ENCODE measurements at places on chromosomes 2 and 18.

DNA sequence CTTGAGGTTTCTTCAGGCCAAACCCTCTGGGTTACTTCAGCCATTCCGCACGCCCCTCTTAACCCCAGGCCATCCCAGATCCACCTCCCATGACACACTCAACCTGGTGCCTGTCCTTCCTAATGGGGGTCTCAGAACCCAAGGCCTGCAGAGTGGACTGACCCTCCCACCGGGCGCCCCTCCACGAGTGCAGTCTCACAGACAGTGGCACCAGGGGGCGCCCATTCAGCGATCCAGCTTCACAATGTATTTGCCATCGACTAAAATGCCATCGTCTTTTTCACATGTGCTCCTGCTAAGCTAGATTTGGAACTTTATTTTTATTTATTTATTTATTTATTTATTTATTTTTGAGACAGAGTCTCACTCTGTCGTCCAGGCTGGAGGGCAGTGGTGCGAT lies 38.5 kb downstream of the INPP5D start:
- DNase-seq: no peak

- DNase-seq: no peak
These were observed 8.7 kb downstream of the TMEM169 start for GRCh38 chr2:216090369-216090786.

DNA sequence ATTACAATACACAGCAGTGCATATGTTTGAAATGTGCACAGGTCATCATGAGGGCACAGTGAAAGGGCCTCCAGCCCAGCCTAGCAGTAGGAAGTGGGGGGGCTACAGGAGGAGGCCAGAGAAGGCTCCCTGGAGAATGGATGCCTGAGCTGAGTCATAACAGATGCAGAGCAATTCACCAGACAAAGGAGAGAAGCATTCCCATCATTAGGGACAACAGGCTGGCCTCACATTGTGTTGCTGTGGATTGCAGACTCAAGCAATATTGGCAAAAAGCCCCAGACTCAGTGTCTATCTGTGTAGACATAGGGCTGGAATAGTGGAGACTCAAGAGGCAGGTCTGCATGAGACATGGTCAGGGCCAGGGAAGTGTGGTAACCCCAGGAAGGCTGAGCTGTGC lies 329.9 kb downstream of the DLGAP1 start:
- DNase-seq: no peak

DNA sequence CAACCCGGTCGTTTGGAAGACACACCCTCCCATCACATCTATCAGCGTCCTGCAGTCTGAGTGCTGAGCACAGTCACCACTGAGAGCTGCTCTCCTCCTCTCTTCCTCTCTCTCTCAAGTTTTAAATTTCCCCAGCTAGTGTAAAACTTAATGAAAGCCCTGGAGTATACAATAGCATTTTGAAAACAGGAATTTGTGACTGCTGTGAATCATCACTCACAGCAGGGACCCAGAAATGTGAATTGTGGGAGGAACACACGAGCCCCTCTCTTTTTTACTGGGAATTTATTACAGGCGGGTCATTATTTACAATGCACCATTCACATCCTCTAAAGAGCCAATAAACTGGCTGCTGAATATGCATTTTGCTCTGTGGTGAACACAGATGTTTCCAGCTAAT lies 185.0 kb upstream of the SMIM21 start:
- no peak for DNase-seq

- DNase-seq: peak; percentile 2
These were observed 312.4 kb upstream of the MC4R start for GRCh38 chr18:60684843-60685513.

GRCh38 chr2:151334082-151334815 lies 23.1 kb upstream of the TNFAIP6 start:
- peak; percentile 78 for DNase-seq

- no peak for DNase-seq
These were observed 269.2 kb downstream of the AGAP1 start for GRCh38 chr2:235762832-235763598.

DNA sequence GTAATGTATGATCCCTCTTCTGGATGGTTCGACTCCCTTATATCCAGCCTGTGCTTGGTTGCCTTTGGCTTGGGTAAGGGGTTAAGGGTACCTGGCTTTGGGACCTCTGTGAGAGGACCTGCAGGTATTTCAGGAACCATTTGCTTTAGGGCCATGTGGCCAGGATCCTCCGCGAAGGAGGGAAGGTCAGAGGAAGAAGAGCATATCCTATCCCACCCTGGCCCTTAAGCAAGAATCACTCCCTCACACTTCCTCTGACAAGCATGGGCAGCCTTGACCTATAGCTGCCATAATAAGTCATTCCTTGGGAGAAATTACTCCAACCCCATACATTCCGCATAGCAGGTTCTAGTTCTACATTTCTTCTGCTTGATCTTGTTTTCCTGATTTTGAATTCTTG lies 59.1 kb upstream of the TXNDC2 start:
- DNase-seq: no peak

- no peak for DNase-seq
These were observed 115.2 kb downstream of the FAM210A start for GRCh38 chr18:13611142-13611600.

DNA sequence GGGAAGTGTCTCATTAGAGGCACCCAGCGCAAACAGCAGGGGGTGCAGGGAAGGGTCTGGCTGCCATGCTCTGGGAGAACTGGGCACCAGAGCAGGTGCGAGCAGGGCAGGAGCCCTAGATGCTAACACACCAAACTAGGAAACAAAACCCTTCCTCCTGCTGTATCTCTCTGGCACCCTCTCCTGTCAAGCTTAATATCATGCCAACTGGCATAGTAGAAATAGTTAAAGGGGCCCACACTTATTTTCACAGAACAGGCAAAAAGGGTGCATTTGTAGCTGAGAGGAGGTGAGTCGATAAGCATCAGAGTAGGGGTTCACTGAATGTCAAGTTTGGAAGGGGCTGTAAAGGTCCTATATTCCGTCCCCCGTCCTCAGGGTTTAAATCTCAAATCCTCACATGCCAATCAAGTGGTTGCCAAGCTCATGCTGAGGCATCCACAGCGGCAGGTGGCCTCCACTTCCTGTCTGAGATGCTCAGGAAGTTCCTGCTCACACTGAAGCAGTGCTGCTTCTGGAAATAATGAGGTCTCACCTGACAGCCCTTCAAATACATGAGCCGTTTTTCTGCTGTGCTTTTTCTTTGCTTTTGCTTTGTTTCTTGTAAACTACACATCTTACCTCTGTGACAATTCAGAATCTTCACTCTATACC lies 14.9 kb upstream of the ACKR3 start:
- no peak for DNase-seq

DNA sequence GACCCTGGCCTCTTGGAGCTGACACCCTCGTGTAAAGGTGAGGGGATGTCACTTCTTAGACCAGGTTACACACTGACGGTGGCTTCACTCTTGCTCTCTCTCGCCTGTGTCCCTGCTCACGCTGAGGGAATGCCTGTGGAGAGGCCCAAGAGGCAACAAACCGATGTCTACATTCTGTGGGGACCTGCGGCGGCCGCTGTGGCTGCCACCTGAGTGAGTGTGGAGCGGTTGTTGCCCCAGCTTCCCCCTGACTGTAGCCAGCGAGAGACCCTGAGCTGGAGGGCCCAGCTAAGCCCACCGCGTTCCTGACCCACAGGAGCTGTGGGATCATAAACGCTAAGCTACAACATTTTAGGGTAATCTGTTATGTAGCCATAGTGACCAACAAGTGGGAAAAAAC lies 55.7 kb upstream of the ASAP2 start:
- DNase-seq: no peak

DNA sequence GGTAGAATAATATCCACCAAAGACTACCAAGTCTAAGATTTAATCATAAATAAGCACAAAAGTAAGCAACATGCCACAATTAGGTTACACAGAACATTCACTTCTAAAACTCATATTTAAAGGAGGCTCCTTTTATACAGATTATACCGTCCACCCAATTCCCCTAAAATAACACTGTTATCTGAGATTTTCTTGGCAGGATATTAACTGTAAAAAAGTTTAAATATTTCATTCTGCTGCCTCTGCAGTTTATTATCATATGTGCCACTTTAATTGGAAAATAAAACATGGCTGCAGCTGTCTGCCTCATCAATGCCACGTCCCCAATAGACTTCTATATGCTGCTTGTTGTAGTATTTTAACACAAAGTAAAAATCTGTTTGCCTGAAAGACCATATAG lies 140.9 kb downstream of the DTNB start:
- no peak for DNase-seq

DNA sequence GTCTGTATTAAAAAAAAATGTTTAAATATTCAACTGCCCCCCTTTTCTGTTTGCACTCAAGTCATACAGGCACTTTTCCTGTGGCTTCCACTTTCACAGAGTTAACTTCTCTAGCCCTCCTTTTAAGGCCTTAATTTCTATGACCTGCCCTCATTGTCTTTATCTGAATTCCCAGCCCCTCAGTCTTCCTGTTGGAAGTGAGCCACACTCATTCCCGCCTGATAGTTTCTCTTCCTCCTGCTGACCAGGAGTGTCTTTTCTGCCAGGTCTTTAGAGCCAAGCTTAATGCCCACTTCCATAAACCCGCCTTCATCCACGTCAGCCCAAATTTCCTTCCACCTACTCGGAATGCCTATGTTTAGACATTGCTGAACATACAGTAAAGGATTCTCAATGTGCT lies 10.5 kb downstream of the COPS8 start:
- DNase-seq: no peak

DNA sequence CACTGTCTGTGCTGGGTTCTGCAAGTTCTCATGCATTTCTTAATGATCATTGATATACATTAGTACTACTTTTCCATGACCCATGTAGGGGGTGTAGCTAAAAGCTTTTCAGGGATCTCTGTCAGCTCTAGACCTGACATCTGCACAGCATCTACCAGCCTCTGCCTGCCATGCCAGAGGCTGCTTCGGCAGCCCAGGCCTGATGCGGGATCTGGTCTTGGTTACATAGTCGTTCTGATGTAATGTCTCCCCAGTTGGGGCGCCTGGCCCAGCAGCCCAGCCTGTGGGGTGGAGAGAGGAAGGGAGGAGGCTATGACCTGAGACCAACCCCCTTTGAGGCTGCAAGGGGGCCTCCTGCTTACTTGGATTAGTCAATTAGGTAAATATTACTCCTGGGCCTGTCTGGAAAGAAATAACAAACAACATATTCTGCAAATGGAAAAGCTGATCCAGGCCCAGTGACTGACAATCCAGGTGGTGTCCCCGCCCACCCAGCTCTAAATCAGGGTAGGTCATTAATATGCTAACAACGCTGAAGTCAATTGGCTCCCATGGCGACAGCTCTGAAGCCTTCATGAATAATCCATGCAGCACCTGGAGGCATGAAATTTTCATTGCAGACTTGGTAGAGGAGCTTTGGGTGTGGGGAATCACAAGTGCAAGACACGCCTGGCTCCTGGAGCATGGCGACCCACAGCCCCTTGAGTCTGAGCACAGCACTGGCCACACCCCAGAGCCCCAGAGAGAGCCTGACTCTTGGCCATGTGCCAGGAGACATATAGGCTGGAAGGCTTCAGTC lies 575.3 kb downstream of the CMPK2 start:
- no peak for DNase-seq

GRCh38 chr2:201441409-201441808 lies 9.8 kb downstream of the TRAK2 start:
- no peak for DNase-seq
